Right renal cortex interstitium (tissue), 3 donors: ENCODE measurements at places on chromosomes 5 and 9.

- no peak for DNase-seq
These were observed 121.2 kb downstream of the RAB3C start for GRCh38 chr5:58703925-58704555.

DNA sequence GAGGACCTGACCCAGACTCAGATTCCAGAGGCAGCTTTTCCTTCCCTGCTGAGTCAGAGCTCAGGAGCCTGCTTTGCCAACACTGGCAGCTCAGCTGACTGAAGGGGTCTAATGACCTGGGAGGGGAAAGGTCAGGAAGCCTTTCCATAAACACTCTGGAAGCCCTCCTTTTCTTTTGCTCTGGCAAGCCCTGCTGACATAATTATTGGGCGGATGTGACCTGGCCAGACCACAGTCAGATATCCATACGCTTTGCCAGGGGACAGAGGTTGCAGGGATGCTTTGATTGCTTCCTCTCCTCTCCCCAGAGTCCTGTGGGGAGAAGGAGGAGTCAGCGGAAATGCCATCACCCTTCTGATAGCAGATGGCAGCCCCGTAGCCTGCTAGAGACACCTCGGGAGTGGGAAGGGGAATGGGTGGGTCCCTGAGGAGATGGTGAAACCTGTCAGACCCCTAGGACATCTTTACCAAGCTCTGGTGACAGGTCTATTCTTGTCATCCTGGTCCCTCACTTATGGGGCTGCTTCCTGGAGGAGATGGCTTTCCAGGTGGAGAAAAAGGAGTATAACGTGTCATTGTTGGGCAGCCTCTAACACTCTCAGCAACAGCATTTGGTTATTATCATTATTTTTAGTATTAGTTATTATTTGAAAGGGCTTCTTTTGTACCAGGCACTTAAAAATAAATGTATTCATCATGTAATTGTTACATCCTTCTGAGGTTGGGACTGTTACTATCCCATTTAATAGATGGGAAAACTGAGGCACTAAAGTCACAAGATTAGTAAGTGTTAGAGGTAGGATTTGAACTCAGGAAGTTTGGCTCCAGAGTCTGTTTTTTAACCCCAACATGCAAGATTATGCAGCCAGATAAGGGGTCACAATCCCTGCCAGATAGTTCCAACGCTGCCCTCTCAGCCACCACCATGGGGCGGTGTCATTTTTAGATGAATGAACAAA lies 11.6 kb downstream of the COL27A1 start:
- DNase-seq, result no peak

- no peak for DNase-seq
These were observed 145.4 kb downstream of the MTX3 start for GRCh38 chr5:79845448-79846197.

- DNase-seq, result no peak
These were observed 209.5 kb downstream of the CD180 start for GRCh38 chr5:66987126-66987525.

- no peak for DNase-seq
These were observed 11.4 kb downstream of the SHB start for GRCh38 chr9:38057416-38058195.

GRCh38 chr5:65100911-65101631 lies 332.3 kb downstream of the CWC27 start:
- DNase-seq, result peak; percentile 59

GRCh38 chr9:124256517-124257069 lies 1.2 kb upstream of the NEK6 start:
- DNase-seq, result no peak

- DNase-seq, result no peak
These were observed 99.0 kb downstream of the MEGF10 start for GRCh38 chr5:127389601-127390000.

- no peak for DNase-seq
These were observed 8.9 kb upstream of the TNIP1 start for GRCh38 chr5:151089726-151090125.

- DNase-seq, result no peak
These were observed 70.8 kb upstream of the COL5A1 start for GRCh38 chr9:134570711-134571325.

- DNase-seq, result no peak
These were observed 558 bp upstream of the SMAD5 start for GRCh38 chr5:136132087-136132486.

GRCh38 chr5:9621379-9621903 lies 8.7 kb downstream of the TAS2R1 start:
- no peak for DNase-seq

DNA sequence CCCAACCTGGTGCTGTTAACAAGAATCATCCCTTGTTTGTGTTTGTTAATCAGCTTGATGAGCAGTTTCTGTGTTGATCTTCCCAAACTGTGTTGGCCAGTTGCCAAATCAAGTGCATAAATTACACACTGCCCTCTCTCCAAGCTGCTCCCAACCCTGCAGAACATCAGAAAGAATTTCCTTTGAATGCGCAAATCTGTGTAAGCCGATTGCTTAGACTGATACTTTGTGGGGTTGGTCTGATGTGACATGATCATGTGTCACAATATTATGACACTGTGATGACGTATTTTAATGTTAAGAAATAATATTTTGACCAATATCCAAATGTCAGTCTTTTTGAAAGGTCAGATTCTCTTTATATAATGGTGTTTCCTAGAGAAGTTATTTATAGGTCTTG lies 766.4 kb upstream of the WWC1 start:
- DNase-seq, result no peak

DNA sequence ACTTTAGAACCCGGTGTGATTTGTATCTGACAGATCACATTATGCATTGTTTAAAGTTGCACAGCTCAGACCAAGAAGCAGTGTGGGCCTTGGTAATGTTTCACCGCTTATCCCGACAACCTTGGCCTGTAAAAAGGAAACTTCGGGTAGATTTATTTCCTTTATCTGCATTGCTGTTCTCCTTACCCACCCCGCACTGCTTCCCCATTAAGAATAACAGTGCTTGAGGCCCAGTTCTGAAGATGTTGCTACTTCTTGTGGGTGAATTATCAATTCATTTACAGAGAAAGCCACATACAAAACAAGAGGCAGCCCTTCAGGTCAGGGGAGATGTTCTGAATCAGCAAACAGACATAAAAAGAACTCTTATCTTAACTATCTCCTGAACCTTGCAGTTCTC lies 8.4 kb downstream of the SMARCA2 start:
- DNase-seq, result no peak

DNA sequence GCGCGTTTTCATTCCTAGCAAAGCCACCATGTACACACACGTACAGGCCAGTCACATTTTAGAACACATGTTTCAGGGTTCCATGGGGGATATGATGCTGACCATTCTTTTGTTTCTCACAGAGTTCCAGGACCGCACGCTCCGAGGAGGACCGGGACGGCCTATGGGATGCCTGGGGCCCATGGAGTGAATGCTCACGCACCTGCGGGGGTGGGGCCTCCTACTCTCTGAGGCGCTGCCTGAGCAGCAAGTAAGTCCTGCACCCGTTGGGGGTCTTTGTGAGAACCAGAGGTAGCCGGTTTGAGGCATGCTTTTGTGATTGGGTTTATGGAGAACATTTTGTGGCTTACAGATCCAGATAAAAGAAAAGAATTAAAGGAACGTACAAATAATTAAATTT lies 30.8 kb downstream of the ADAMTSL1 start:
- no peak for DNase-seq

- DNase-seq, result peak; percentile 70
These were observed 80.7 kb downstream of the C9orf152 start for GRCh38 chr9:110126986-110127864.

DNA sequence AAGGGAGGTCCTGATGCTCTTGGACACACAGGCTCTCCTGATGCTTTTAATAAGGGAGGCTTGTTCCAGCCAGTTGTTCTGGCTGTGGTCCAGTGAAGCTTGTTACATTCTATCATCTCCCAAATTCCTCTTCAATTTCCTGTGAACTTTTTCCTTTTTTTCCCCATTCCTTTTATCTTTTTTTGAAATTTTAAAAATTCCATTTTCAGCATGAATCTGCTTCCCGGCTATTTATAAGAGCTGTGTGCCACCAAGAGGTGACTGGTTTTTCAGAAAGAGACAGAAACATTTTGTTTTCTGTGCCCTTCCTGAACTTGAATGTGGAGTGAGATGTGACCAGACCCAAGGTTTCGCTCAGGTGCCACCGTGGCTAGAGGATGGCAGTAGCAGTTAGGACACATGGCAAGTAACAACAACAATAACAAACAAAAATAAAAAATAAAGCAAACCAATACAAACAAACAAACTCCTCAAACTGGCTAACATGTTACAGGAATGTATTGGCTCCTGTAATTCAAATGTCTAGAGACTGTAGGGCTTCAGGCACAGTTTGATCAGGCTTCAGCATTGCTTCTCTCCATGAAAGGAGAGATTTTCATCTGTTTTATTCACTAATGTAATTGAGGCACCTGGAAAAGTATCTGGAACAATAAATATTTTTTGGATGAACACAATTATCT lies 121.1 kb downstream of the BOD1 start:
- no peak for DNase-seq

DNA sequence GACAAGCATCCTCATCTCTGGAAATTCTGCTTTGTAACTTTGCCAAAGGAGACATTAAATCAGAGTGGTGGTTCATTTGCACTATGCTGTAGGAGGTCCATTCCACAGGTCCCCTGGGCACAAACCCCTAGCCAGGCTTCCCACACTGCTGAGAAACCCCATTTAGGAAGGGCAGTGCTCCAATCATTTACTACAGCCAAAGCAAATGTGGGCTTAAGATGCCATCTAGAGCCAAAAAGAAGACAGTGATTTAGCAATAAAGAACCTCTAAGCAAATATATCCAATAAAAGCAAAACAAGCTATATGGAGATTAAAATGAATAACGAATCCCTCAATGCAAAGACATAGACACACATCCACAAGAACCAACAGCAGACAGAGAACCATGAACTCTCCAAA lies 129.0 kb upstream of the ALDH1B1 start:
- no peak for DNase-seq

DNA sequence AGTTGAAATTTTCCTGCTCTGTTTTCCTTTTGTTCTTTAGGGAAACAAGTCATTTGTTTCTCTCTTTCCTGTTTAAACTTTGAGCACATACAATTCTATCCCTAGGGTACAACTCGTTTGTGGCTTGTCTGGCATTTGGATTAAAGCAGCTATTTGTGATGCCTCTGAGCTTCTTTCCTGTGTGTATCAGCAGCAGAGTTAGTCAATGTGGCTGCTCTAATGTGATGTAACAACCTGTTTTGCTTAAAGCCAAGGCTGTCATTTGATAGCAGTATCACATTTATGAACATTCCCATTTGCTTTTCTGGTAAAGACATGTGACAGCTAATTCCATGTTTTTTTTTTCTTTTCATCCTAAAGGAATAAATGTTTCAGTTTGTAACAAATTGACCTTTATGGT lies 314.3 kb upstream of the CHD1 start:
- no peak for DNase-seq

- no peak for DNase-seq
These were observed 13.9 kb downstream of the NEK6 start for GRCh38 chr9:124271660-124272059.

- no peak for DNase-seq
These were observed 11.1 kb upstream of the IFNA5 start for GRCh38 chr9:21316032-21316842.

- DNase-seq, result no peak
These were observed 91.2 kb upstream of the ERBIN start for GRCh38 chr5:65835191-65835590.

GRCh38 chr5:159951834-159952233 lies 35.6 kb downstream of the ADRA1B start:
- no peak for DNase-seq

DNA sequence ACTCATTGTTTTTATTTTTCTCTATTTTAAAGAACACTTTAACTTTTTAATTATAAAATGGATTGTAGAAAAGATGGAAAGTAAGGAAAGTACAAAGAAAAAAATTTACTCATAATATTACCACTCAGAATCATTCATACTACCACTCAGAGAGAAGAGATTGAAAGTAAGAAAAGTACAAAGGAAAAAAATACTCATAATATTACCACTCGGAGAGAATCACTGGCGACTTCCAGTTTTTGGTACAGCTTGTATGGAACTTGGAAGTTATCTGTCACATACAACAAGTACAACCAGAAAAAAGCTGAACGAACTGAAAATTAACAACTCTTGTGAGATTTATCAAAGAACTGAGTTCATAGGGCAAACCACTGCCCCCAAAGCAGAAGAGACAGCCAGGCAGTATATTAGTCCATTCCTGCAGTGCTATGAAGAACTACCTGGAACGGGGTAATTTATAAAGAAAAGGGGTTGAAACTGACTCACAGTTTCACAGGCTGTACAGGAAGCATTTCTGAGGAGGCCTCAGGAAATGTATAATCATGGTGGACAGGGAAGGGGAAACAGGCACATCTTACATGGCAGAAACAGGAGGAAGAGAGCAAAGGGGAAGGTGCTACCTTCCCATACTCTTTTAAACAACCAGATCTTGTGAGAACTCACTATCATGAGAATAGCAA lies 183.9 kb downstream of the SMARCA2 start:
- no peak for DNase-seq

DNA sequence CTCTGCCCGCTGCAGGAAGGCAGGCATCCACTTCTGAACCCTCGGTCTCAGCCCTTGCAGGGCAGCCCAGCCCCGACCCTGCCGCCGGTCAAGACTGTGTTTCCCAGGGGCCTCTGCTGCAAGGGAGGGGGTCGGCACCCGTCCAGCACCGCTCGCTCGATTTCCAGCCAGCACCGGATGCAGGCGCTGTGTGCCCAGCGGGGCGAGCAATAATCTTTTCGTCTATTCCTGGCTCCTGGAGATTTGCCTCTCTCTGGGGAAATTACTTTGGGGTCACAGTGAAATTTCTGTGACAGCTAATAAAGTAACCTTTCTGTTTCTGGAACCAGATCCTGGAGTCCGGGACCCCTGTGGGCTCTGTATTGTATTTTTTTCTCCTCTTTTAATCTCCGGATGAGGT lies 155.3 kb downstream of the COL23A1 start:
- no peak for DNase-seq

GRCh38 chr5:54001976-54002775 lies 308.2 kb downstream of the ARL15 start:
- DNase-seq, result no peak

- no peak for DNase-seq
These were observed 28.7 kb upstream of the TIMD4 start for GRCh38 chr5:156991714-156992113.

- no peak for DNase-seq
These were observed 134.4 kb upstream of the EFNA5 start for GRCh38 chr5:107805166-107805565.
